ENCODE measurements at places on chromosomes 2 and 18.

GRCh38 chr2:214801068-214801467, 8.4 kb downstream of the BARD1 start:
- no peak for DNase-seq

DNA sequence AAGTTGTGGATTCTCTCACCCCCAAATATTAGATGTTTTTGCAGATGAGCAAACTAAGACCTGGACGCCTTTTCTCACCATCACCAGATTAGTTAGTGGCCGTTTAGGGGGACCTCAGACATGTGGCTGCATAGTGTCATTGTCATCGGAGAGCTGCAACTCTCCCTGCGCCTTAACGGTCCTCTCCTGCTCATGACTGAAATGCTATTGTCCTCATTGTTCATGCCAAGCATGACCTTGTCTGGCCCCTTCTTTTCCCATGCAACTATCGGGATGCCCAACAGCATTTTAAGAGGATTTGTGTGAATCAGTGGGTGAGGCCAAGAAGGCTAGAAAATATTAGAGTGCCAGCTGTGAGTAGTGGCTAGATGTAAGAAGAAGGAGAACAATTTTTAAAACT, 174.2 kb downstream of the SOCS6 start:
- no peak for DNase-seq

DNA sequence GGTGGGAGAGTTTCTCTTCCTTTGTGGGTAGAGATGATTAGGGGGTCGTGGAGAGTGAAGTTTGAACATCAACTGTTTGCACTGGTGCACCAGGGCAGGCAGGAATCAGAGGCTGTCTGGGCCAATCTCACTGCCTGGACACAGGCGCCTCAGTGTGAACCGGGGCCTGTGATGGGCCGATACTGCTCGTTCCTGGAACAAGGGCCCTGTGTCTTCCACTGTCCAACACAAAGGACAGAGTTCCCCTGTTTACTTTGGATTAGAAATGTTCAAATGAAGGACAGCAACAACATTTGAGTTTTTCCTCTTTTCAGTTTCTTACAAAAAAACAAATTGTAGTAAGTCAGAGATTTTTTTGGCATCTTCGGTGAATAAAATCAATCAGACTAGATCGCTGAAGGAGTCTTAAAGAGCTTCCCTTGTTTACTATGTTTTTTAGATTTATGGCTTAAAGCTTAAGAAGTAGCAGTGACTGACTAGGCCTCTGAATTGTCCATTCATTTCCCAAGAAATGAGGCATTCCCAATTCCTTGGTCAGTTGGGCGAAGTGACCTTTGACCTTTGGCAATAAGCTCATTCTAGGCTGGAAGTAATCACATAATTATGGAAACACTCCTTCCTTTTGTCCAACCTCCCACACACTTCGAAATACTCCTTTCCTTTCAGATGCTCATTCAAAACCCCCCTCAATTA, 11.6 kb upstream of the TGFA start:
- DNase-seq = no peak

- DNase-seq = no peak
These were observed 87.3 kb downstream of the HNRNPLL start for GRCh38 chr2:38515155-38516074.

- DNase-seq = no peak
These were observed 25.8 kb upstream of the NAPG start for GRCh38 chr18:10500038-10500437.

DNA sequence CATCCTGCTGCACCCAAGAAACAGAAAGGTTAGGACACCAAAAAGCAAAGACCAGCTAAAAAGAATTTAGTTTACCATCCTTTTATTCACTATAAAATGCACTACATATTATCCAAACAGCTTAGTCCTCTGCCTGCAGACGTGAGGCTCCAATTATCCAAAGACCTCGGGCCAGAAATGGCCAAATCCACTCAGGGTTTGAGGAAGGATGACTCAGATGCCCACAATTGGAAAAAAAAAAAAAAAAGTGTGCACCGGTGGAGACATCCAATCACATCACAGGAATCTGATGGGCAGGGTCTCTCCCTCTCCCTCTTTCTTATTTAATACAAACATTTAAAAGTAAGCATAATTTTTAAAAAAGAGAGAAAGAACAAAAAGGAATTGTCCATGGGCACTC, 65.7 kb downstream of the TRABD2A start:
- DNase-seq = no peak

DNA sequence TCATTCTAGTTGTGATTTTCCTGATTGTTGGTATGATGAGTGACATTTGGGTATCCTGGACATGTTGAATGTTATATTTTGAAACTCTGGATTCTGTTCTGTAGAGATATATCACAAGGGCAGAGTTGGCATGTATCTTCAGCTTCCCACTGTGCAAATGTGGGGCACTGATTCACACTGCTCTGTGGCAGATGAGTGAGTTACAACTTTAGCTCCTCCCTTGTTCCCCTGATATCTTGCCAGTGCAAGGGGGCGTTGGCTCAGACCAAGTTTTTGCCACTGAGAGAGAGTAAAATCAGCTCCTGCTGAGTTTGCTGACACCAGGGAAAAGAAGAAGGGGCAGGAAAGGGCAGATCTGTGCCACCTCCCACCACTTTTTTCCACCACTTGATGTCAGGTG, 199.6 kb upstream of the MMADHC start:
- no peak for DNase-seq

GRCh38 chr18:55048892-55049291, 89.6 kb upstream of the CCDC68 start:
- DNase-seq = no peak

DNA sequence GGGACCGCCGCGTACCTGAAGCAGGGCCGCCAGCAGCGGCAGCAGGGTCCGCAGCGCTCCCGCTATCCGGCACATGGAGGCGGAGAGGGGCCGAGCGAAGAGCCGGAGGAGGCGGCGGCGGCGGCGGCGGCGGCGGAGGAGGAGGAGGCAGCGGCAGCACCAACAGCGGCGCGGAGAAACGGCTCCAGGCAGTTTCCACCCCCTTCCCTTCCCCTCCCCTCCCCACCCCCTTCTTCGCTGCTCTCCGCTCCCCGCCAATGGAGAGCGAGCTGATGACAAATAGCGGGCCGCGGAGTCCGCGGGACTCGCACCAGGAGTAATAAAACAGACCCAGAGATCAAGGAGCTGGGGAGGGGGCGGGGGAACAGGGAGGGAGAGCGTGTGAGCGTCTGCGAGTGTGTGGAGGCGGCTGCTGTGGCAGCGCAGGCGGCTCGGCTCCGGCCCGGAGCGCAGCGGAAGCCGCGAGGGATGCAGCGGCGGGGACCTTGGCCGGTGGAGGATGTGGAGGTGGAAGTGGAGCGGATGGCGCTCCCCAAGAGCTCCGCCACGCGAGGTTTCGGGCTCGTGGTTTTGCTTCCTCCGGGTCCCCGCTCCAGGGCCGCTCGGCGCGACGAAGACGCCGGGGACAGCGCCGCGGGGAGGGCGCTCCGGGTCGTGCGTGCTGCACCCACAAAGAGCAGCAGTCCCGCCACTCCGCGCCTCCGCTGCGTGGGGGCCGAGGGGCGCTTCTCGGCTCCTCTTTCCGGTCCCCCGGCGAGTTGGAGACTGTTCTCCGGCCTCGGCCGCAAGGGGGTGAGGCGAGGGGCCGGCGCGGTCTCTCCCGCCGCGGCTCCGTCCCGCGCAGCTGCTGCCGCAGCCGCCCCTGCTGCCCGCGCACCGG, at the start of gene CDH2:
Gene CDH2, minus strand, starts transcription at position 183 of the 880 bp plus-strand sequence. Its CDS starts 108 bp downstream, at position 75.
- DNase-seq = peak; percentile 79

- no peak for DNase-seq
These were observed 268.8 kb downstream of the ARHGAP15 start for GRCh38 chr2:143397884-143398614.

DNA sequence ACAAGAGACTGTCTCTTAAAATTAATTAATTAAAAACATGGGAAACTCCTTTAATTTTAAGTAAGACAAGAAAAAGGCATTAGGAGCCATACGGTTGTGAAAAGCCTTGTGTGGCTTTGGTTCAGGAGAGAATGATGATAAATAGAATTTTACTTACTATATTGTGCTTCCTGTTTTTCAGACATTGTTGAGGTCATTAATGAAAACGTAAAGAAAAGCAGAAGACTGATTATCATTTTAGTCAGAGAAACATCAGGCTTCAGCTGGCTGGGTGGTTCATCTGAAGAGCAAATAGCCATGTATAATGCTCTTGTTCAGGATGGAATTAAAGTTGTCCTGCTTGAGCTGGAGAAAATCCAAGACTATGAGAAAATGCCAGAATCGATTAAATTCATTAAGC, 10.7 kb upstream of the IL1RL2 start:
- DNase-seq = no peak

DNA sequence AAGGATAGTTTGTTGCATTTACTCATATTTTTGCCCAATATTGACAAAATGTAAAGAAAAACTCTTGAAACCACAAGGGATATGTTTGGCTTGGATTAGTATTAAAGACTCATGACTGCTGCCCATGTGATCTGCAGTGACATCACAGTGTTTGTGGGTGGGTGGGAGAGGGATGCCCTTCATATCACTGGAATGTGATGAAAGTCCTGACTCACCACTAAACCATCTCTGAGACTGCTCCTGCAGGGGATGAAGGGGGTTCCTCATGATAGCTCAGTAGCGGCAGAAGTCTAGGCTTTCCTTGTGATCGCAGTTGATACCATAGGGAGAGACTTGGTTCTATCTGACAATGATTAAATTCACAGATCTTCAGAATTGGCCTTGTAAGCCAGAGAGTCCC, 451.2 kb downstream of the CNTNAP5 start:
- no peak for DNase-seq

DNA sequence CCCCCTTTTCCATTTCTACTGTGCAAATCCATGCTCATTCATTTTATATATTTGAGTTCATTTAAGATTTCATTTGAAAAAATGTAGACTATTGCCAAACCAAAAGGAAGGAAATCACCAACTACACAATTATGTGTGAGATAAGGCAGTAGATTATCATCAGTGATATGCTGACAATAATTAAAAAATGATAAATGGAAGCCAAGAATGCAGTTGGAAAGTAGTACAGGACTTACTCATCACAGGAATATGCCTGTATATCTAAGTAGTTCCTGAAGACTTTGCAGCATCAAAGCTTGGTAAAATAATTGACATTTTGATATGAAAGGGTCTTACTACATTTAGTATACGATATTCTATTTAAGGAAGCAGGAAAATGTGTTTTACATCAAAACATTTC, 166.1 kb upstream of the OTX1 start:
- no peak for DNase-seq

- no peak for DNase-seq
These were observed 17.9 kb downstream of the CAPN10 start for GRCh38 chr2:240604291-240604938.

DNA sequence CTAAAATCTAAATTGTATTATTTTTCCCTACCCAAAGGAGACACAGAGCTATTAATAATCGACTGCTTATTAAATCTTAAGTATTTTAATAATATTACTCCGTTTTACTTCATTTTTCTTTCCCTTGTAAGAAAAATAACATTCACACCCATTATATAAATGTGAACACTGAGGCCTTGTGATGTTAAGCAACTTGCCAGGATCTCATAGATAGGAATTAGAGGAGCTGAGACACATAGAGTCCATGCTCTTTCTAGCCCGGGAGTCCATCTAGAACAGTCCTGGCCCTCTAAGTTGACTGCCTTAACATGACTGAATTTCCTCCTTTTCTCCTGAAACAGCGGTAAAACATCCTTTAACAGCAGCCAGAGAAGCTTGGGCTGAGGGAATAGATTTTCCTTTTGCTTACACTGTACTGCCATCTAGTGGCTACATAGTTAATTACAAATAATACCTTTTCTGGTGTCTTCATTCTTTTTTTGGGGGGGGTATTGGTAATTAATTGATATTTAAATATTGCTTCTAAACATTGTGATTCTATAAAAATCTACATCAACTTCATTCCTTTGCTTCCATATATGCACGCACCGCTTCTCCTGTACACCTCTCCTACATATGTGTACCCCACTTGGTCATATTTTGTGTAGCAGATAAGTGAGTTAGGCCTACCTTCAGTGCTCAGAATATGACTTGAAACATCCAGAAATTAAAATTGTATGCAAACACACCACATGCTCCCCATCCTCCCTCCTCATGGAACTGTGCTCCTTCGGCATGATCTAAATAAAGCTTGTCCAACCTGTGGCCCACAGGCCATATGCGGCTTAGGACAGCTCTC, 125.8 kb upstream of the HNMT start:
- peak; percentile 35 for DNase-seq

DNA sequence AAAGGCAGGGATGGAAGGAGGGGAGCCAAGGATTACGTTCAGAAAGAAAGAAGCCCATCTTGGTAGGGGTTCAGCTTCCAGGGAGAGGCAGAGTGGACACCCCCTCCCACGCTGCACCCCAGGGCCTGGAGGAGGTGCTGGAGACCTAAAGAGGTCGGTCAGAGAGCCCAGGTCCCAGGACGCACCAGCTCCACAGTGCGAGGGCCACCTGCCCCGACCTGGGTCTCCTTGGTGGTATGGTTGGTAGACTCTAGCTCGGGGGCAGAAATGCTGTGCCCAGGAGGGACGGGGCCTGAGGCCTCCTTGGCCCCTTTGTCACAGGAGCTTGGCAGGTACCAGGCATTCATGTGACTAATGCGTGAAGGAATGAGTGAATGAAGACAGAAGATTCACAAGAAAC, 87.1 kb upstream of the RAB6C start:
- no peak for DNase-seq

GRCh38 chr2:204691911-204692510, 146.7 kb downstream of the PARD3B start:
- peak; percentile 50 for DNase-seq

- DNase-seq = no peak
These were observed 45.8 kb upstream of the FLACC1 start for GRCh38 chr2:201402651-201403562.

GRCh38 chr2:147122944-147123343, 721.9 kb upstream of the ACVR2A start:
- DNase-seq = no peak

DNA sequence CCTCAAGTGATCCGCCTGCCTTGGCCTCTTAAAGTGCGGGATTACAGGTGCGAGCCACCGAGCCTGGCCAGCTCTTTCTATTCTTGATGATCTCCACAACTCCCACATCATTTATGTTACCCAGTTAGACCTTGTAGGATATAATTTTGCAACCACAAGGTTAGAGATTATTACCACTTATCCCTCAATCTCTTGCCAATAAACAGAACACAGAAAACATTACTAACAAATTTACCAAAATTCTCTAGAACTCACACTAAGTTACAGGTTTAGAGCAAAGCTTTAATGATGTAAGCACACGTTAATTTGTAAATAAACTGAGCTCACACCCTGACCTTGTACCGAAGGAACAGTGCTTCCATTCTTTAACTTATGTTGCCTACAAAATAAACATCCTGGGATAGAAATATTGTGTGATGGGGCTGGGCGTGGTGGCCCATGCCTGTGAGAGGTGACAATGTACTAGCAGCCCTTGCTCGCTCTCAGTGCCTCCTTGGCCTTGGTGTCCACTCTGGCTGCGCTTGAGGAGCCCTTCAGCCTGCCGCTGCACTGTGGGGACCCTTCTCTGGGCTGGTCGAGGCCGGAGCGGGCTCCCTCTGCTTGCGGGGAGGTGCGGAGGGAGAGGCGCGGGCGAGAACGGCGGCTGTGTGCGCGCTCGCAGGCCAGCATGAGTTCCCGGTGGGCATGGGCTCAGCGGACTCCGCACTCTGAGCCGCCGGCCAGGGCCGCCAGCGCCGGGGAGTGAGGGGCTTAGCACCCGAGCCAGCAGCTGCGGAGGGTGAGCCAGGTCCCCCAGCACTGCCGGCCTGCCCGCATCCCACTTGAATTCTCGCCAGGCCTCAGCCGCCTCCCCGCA, 42.1 kb upstream of the ITSN2 start:
- DNase-seq = no peak

- DNase-seq = no peak
These were observed 24.5 kb downstream of the GREB1 start for GRCh38 chr2:11558214-11558886.

GRCh38 chr18:63051928-63052327, 267.6 kb downstream of the BCL2 start:
- no peak for DNase-seq

- DNase-seq = no peak
These were observed 1888.7 kb upstream of the PIK3C3 start for GRCh38 chr18:40066368-40066767.

Measured in Jurkat, Clone E6-1 (cell line).